ENCODE measurements at places on chromosomes 5 and 9. TPM values are rescaled to one million over a fixed set of nuclear protein-coding genes. Genes with fewer than 3 reads are reported as not detected.

DNA sequence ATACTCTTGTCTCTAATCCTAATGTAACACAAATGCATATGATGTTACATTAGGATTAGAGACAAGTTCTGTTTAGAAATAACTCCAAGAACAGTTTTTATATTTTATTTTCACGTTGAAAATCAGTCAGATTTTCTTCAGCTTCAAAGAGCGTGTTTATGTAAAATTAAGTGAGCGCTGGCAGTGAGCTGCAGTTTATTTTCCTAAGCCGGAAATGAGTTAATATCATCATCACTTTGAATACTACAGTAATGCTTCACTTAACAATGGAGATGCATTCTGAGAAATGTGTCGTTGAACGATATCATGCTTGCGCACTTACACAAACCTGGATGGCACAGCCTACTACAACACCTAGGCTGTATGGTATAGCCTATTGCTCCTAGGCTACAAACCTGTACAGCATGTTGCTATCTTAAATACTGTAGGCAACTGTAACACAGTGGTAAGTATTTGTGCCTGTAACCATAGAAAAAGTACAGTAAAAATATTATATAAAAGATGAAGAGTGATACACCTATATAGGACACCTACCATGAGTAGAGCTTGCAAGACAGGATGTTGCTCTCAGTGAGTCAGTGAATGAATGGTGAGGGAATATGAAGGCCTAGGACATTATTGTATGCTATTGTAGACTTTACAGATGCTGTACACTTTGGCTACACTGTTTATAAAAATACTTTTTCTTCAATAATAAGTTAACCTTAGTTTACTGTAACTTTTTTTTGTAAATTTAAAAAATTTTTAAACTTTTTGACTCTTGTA lies 65.9 kb upstream of the C5orf46 start:
- no peak overlapping the region for H3K27ac ChIP-seq
- H3K27me3 ChIP-seq, result no peaks in the 10 kb centered on the region
- H3K4me1 ChIP-seq, result no peaks in the 10 kb centered on the region
- no peak overlapping the region for H3K4me3 ChIP-seq

DNA sequence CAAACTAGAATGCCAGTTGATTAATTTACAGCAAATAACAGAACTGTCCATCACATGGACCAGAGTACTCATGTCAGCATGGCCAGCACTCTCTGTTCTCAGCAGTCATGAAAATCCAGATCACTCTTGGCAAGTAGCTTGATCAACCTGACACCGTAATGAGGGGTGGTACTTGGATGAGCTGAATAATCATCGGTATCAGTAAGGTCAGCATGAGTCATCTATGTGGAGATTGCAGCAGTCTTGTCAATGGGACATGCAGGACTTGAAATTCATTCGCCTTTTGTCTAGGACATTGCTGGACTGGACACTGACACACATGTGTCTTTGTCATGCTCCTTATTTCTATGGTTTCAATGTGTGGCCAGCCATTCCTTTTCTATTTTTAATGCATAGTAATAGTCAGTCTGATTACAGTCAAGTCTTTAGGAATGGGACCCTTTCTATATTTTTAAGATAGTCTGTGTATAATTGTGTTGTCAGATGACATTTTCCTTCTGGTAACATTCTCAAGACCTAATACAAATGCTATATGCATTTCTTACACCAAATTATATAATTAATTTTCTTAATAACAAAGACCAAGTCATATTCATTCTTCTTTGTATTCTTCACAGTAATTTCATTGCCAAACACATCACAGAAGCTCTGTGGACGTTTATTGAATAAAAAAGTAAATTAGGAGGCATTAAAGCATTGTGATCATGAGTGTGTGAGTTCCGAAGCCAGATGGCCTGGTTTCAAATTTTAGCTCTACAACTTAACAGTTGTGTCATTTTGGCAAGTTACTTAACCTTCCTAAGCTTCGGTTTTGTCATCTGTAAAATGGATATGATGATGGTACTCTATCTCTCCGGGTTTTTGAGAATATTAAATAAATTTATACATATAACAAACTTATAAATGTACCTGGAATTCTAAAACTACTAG lies 57.4 kb downstream of the ADAMTSL1 start:
- peaks cover 9% of the 10 kb centered on the region for H3K4me1 ChIP-seq
- no peak overlapping the region for H3K27ac ChIP-seq
- H3K4me3 ChIP-seq, result no peak overlapping the region
- H3K27me3 ChIP-seq, result no peaks in the 10 kb centered on the region
- H3K36me3 ChIP-seq, result peaks cover 25% of the 10 kb centered on the region
- DNase-seq, result no peak

- H3K27me3 ChIP-seq, result peaks cover 27% of the 10 kb centered on the region
- no peaks in the 10 kb centered on the region for H3K36me3 ChIP-seq
- no peak overlapping the region for H3K27ac ChIP-seq
- no peak for DNase-seq
Observed at GRCh38 chr9:23538461-23539003, 287.5 kb downstream of the ELAVL2 start.

DNA sequence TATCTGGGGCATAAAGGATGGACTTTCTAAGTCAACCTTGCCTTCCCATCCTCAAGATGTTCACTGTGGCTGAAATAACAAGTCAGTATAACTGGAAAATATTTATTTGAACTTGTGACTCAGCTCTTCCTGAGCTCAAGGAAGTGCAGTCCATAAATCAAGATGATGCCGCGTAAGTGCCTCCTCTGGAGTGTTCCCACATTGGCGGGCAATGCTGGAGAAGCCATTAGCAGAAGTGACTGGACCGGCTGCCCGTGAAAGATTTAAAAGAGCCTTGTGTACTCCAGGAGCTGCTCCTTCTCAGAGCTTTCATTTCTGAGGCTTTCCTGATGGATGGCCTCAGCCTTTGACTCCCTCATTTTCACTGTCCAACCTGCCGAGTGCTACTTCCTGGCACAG lies 17.4 kb downstream of the TMOD1 start:
- no peak for DNase-seq
- H3K4me1 ChIP-seq, result peaks cover 20% of the 10 kb centered on the region
- peaks cover 32% of the 10 kb centered on the region for H3K27me3 ChIP-seq
- H3K27ac ChIP-seq, result peak overlapping the region; percentile 62
- no peaks in the 10 kb centered on the region for H3K36me3 ChIP-seq

DNA sequence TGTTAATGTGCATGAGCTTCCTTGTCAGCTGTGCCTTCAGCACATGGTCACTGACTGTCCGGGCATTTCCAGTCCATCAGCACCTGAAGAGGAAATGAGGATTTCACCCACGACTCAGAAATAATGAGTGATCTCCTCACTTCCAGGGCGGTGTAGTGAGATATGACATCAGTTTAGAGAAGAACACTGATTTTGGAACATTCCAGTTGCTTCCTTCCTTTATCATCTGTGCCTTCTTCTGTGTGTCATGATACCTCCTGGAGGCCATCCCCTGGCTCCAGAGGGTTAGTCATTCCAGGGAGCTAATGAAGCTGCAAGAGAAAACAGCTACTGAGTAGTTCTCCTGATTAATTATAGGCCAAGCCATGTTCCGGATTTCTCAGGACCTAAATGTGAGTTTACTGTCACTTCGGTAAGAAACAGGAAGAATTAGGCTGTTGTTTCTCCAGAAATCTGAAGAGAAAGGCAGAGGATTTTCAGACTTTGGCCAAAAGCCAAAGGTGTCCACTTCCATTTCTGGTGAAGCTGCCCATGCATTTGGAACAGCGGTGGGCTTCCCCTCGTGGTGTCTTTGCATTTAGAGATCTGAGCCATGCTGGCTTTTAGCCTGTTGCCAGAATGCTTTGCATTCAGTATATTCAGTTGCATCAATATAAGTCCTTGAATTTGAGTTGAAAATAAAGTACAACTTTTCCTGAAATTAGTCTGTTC lies 161.3 kb upstream of the OTULINL start:
- H3K4me1 ChIP-seq, result peaks cover 37% of the 10 kb centered on the region
- H3K27ac ChIP-seq, result no peak overlapping the region
- peaks cover 39% of the 10 kb centered on the region for H3K36me3 ChIP-seq
- H3K4me3 ChIP-seq, result no peak overlapping the region

DNA sequence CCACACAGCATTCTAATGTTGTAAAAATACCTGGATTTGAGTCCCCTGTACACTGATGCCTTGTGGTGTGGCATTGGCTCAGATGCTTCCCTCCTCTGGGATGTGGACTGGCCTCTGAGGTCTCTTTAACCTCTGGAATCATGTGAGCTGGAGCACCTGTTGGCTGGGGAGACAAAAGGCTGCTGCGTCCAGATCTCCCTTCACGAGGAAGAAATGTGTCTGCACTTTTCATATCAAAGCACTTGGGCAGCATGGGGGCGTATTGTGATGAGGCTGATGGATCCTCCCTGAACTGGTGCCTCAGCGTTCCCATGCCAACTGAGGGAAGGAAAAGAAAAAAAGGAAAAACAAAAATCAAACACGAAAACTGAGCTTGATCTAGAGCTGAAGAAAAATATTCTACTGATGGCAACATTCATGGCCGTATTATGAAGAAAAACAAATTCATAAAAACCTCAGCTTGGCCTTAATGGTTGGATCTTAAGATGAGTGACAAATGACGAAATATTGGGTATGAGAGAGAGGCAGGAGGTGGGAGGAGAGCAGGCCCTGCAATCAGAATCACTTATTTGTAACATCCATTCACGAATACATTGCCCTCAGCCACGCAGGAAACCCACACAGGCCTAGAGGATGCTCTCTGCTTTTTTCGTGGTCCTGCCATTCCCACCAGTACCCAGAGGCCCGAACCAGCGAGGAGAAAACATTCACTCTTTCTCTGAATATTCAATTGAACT lies 26.2 kb downstream of the GRIA1 start:
- H3K27me3 ChIP-seq, result no peaks in the 10 kb centered on the region
- no peaks in the 10 kb centered on the region for H3K36me3 ChIP-seq
- DNase-seq, result no peak
- H3K4me1 ChIP-seq, result peaks cover 35% of the 10 kb centered on the region

GRCh38 chr5:120297616-120298015 lies 166.5 kb upstream of the PRR16 start:
- H3K27me3 ChIP-seq, result no peaks in the 10 kb centered on the region
- no peaks in the 10 kb centered on the region for H3K36me3 ChIP-seq

- no peaks in the 10 kb centered on the region for H3K36me3 ChIP-seq
- no peak overlapping the region for H3K27ac ChIP-seq
- H3K27me3 ChIP-seq, result peaks cover 42% of the 10 kb centered on the region
Observed at GRCh38 chr5:170206216-170206615, 26.6 kb upstream of the C5orf58 start.

- peak; percentile 51 for DNase-seq
- H3K27me3 ChIP-seq, result no peaks in the 10 kb centered on the region
- H3K4me1 ChIP-seq, result peaks cover 4% of the 10 kb centered on the region
- peak overlapping the region; percentile 64 for H3K27ac ChIP-seq
- peaks cover 11% of the 10 kb centered on the region for H3K36me3 ChIP-seq
Observed at GRCh38 chr5:134902071-134902801, 2.7 kb upstream of the PCBD2 start.

- DNase-seq, result no peak
- no peak overlapping the region for H3K4me3 ChIP-seq
- H3K27me3 ChIP-seq, result no peaks in the 10 kb centered on the region
- H3K36me3 ChIP-seq, result no peaks in the 10 kb centered on the region
- no peaks in the 10 kb centered on the region for H3K4me1 ChIP-seq
- H3K27ac ChIP-seq, result no peak overlapping the region
Observed at GRCh38 chr5:87732875-87733768, 320.4 kb upstream of the CCNH start.

GRCh38 chr9:81656871-81657337 lies 32.4 kb downstream of the TLE1 start:
- no peak for DNase-seq
- no peak overlapping the region for H3K4me3 ChIP-seq
- H3K27ac ChIP-seq, result no peak overlapping the region
- peaks cover 36% of the 10 kb centered on the region for H3K36me3 ChIP-seq
- no peaks in the 10 kb centered on the region for H3K27me3 ChIP-seq

GRCh38 chr5:143063175-143063970 lies 293.2 kb downstream of the ARHGAP26 start:
- no peak overlapping the region for H3K27ac ChIP-seq
- DNase-seq, result no peak
- H3K27me3 ChIP-seq, result no peaks in the 10 kb centered on the region
- peaks cover 7% of the 10 kb centered on the region for H3K36me3 ChIP-seq
- H3K4me3 ChIP-seq, result no peak overlapping the region

DNA sequence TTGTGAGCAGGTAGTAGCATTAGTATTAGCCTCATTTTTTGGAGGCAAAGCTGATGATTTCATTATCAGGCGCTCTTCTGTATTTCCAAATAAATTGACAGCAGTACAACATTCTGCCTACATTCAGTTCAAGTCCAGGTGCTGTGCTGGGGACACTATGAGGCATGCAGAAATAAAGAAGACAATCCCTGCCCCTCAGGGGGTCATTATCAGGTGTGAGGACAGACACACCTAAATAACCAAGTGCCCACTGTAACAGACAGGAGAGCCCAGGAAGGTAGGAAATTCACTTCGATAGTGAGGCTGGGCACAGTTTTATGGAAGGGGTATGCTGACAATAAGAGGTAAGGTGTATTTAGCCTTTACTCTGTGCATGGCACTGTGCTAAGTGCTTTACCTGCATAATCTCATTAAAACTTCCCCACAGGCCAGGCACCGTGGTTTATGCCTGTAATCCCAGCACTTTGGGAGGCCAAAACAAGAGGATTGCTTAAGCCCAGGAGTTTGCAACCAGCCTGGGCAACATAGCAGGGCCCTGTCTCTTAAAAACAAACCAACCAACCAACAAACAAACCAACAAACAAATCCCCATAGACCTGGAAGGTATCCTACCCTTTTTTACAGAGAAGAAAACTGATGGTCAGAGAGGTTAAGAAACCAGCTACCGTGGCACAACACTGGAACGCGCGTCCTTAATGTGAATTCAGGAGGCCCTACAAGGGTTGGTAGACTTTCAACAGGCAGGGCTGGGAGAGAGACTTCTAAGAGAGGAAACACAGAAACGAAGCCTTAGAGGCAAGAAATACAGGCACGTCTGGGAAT lies 17.5 kb upstream of the GPX3 start:
- H3K4me1 ChIP-seq, result peaks cover 12% of the 10 kb centered on the region
- no peak for DNase-seq
- no peaks in the 10 kb centered on the region for H3K36me3 ChIP-seq
- no peak overlapping the region for H3K4me3 ChIP-seq

GRCh38 chr9:18768951-18769622 lies 263.9 kb downstream of the SAXO1 start:
- H3K36me3 ChIP-seq, result peaks cover 4% of the 10 kb centered on the region
- H3K27ac ChIP-seq, result no peak overlapping the region
- H3K4me3 ChIP-seq, result no peak overlapping the region
- no peak for DNase-seq
- no peaks in the 10 kb centered on the region for H3K27me3 ChIP-seq

DNA sequence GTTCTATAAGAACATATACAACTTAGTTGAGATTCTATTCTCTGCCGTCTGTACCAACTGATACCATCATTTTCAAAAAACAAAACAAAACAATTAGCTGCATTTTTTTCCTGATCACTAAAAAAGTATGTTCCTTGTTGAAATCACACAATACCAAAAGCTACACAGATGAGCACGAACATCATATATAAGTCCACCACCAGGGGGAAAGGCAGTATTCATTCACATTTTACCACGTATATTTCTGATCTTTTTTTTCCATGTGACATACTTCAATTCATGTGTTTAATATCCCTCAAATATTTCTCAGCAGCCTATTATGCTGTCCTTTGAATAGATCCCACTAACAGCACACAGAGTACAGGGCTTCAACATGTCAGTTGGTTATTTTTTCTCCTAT lies 40.6 kb downstream of the IRX2 start:
- H3K36me3 ChIP-seq, result no peaks in the 10 kb centered on the region
- peaks cover 10% of the 10 kb centered on the region for H3K27me3 ChIP-seq
- no peak overlapping the region for H3K27ac ChIP-seq
- DNase-seq, result no peak

The ADGRD2 gene
- 0.31 TPM for total RNA-seq

The FAM78A gene
- total RNA-seq, result 0.79 TPM

The TNC gene
- total RNA-seq, result 16.1 TPM

The KIF4B gene
- 0.14 TPM for total RNA-seq

The CARD9 gene
- 2.6 TPM for total RNA-seq

The WNT8A gene
- total RNA-seq, result not detected

The TAF1L gene
- not detected for total RNA-seq

The MCIDAS gene
- 0.17 TPM for total RNA-seq

The VCAN gene
- total RNA-seq, result 106 TPM

The TXNDC8 gene
- not detected for total RNA-seq

The OBP2B gene
- total RNA-seq, result not detected

All from type B pancreatic cell (in vitro differentiated cells).